Lung microvascular endothelial cell (primary cell): ENCODE measurements at places on chromosomes 1 and 21.

GRCh38 chr1:37017720-37018119 is 16.6 kb downstream of the GRIK3 start:
- DNase-seq = no peak

GRCh38 chr1:39086865-39087409 is 60.8 kb downstream of the NDUFS5 start:
- DNase-seq = no peak

DNA sequence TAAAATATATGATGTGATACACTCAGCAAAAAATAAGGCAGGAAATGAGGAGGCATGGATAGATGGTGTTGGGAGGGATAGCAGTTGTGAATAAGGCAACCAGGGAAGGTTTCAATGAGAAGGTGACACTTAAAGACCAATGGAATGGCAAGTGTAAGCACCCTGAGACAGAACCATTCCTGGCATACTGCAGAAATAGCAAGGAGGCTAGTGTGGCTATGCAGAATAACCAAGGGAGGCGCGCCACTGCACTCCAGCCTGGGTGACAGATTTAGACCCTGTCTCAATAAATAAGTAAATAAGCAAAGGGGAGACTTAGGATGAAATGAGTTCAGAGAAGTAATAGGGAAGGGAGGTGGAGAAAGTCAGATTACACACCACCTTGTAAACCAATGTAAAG is 113.9 kb downstream of the TOMM20 start:
- no peak for DNase-seq

DNA sequence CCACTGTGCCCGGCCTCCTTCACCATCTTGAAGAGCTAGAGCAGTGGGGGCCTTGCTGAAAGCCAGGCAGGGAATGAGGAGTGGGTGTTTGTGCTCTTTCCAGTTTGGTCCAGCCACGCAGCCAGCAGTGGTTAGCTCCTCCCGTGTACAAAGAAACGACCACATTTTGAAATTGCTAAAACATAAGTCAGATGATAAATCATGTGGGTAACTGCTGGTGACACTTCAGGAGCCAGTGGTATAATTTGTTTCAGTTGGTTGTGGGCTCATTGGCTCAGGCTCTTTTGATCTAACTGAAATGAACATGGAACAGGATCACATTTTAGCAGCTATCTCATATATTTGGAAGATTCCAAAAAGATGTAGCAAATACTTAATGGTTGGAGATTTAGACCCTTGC is 87.6 kb downstream of the MTR start:
- DNase-seq = no peak

GRCh38 chr1:10674700-10675609 is 121.5 kb downstream of the CASZ1 start:
- no peak for DNase-seq

DNA sequence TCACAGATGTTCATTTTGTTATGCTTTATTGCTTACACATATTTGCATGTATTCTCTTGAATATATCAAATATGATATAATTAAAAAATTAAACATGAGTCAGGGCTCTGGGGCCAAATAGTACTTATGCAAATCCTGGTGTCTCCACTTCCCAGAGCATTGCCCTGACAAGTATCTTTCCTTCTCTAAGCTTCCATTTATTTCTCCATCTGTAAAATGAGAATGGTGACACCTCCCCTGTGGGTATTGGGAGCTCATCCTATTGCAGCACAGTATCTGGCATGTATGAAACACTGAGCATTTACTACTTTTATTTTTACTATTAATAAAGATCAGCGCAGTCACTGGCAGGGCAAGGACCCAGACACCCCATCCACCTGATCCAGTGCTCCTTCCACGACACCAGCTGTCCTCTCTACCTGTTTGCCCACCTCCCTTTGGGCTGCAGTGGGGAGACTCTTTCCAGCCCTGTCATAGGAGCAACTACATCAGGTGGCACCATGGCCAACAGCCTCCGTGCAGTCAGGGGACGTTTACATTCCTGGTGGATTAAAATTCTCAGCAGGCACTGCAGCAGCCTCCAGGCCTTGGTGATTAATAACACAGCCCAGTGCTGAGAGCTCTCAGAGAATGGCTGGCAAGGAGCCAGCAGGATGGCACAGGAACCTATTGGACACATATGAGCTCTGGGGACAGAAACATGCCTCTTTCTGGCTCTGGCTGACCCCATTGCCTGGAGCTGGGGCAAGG is 113.0 kb downstream of the DMRTB1 start:
- DNase-seq = peak; percentile 13

DNA sequence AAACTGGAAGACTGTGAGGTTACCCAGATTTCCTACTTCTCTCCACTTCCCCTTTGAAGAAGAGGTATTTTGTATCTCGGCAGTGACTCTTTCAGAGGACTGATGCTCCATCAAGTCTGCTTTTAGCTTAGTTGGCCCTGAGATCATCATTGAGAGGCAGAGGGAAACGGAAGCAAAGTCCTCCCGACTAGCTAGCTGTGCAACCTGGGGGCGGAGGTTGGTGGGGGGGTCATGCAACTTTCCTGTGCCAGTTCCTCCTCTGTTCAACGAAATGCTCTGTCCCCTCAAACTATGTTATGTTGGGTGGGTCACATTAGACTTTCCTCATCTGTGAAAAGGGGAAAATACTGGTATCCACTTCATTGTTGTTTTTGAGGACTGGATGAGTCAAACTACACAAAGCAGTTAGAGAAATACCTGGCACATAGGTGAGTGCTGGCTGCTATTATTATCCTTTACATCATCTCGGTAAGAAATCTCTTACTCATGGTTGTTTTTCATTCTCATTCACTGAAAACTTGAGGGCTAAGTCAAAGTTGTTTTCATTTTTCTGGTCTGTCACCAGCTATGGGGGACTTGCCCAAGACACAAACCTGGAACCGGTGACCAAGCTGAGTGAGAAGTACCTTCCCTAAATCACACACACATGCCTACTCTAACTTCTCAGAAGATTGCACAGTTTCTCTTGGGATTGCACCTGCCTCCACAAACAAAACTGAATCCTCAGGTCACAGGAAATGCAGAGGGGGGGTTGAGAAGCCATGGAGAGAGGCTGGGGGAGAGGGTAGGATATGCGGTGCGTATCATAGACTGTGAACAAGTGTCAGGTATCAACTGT is 83.3 kb downstream of the ABCA4 start:
- DNase-seq = no peak

DNA sequence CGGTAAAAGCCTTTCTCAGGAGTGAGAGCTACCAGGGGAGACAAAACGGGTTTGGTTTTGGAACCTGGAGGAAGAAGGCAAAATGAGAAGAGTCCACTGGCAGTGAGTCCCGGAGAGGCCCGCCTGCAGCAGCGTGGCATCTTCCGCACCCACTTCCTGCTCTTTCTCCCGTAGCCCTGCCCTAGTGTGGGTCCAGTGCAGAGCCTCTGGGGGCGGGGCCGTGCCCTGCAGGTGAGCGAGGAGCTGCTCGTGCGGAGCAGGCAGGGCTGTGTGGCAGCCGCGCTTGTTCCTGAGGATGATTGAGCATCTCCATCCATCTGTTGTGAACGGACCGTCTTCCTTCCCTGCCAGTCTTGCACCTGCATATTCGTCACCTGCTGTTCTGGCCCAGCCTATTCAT is 66.5 kb downstream of the PEX14 start:
- no peak for DNase-seq

DNA sequence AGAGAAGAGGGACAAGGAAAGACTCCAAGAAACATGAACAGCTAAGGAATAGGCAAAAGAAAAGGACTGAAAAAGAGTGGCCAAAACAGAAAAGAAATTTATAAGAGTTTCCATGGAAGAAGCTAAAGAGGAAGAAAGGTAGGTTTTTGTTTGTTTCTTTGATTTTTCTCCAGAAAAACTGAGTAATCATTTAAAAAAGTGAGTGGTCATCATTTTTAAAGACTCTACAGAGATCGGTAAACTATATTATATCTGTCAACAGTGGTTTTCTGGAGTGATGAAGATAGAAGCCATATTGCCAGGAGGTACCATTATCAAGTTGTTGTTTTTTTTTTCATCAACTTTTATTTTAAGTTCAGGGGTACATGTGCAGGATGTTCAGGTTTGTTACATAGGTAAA is 202.4 kb downstream of the DNAH14 start:
- DNase-seq = no peak

DNA sequence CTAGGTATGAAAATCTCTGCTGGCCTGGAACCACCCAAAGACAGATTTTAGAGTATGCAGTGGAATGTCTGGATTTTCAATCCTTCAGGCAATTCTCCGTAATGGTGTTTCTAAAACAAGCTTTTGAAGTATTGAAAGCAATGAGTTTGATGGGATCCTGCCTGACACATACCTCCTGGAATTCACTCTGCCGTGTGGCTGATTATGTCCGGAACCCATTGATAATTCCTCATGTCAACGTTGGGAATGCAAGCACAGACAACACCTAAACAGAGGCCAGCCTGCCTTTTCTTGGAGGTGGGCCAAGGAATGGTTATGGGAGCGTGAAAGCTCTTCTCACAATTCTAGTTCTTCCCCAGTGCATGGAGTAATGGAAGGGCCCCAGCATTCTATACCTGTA is 168.9 kb upstream of the HMCN1 start:
- DNase-seq = peak; percentile 13

DNA sequence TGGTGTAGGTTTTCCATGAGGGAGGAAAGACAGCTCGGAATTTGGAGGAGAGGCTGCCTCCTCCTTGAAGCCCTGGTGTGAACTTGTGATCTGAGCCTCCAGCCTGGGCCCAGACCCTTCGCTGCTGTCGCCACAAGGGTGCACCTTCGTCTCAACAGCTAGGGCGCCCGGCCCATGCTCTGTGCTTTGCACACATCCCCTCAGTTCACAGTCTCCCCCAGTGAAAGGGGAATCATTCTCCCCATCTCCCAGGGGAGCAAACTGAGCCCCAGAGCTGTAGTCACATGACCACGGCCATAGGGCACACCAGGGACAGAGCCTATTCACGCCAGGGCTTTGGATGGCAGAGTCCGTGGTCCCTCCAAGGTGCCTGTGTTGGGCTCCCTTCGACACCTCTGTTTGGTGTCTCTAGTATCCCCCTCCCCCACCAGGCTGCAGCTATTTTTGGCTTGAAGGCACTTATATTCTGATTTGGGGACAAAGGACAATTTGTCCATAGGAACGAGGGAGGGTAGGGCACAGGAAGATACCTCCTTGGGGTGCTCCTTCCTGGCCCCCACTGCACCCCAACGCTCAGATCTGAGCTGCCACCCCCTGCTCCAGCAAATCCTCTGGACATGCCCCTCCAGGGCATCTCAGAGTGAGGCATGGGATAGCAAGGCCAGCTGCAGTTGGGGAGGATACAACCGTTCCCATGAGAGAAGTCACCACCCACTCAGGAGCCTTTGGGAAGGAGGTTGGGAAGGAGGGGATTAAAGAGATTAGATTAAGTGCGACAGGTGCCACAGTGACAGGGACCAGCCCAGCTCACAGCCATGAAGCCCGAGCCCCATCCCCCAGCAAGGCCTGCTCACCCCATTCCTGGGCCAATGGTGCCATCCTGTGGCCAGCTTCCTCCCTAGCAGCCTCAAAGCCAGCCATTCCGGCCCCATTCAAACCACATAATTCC is 15.7 kb downstream of the MATN1 start:
- peak; percentile 61 for DNase-seq

GRCh38 chr1:179372160-179372559 is 6.4 kb downstream of the AXDND1 start:
- DNase-seq = no peak
